ENCODE measurements at places on chromosomes 6 and 20.

DNA sequence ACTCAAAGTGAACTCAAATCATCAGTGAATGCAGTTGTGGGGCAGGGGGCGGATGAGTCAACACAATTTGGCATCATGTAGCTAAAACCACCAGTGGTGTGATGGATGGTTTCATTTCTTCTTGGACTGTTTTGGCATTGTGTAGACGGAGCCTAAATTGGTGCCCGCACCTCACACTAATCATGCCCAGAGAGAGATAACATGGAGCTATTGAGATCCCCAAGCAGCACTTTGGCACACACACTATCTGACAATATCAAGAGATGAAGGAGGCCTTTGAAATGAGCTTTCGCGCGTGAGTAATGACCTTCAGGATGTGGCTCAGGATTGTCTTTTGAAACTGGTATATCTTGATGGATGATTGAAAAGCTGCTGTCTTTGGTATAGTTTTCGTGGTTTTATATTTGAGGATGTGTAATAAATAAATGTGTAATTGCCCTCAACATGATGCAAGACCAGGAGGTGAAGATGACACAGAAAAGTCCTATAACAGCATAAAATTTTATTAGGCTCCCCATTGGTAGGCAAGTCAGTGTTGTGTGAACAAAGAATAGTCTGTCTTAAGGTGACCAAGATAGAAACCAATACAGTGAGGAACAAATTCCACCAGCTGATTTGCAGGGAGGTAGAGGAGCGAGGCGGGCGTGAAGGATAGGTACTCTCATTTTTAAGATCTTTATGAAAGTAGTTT lies 174.2 kb downstream of the TSHZ2 start:
- DNase-seq, result no peak

DNA sequence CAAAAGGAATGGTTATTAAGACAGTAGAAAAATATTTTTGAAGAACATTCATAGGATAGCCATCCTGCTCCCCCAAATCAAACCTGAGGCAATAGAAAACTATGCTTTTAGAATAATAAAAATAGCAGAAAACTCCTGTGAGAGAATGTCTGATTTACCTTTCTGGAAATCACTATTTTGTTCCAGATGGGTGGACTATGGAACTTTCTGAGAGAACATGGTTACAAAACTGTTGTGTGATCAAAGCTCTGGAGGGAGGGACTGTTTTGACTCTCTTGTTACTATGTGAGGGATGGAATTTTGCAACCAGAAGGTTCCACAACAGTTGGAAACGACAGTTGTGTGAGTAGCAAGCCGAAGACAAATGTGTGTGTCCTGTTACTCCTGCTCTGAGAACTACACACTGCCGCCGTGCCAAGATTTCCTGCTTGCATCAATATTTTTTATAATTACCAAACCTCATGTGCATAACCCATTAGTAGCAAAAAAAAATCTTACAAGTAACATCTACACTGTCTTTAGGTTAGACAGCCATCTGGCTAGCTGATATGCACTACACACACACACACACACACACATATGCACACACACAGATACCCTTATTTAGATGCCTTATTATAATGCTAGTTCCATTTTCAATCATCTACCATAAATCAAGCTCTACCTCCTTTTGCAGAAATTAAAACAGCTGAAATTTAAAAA lies 11.0 kb upstream of the HIVEP1 start:
- no peak for DNase-seq

- no peak for DNase-seq
Measured at GRCh38 chr6:84197708-84198107, 29.7 kb downstream of the CEP162 start.

GRCh38 chr20:35312318-35312717 lies 20.1 kb upstream of the FAM83C start:
- no peak for DNase-seq

DNA sequence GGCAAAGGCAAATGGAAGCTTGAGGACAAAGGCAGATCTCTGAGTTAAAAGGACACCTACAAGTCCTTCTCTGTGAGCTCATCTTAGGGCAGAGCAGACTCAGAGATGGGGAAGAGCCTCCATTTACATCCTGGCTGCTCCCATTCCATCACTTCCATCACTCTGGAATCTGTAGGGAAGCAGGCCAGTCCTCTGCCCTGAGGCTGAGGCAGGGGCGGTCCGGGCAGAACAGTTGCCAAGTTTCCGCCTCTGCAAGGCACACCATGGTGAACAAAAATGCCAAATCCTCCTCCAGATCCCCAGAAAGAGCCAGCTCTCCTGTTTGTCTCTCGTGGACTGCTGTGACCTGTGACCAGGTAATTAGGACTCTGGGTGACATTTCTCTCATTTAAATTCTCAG lies 209.6 kb upstream of the SSTR4 start:
- no peak for DNase-seq

DNA sequence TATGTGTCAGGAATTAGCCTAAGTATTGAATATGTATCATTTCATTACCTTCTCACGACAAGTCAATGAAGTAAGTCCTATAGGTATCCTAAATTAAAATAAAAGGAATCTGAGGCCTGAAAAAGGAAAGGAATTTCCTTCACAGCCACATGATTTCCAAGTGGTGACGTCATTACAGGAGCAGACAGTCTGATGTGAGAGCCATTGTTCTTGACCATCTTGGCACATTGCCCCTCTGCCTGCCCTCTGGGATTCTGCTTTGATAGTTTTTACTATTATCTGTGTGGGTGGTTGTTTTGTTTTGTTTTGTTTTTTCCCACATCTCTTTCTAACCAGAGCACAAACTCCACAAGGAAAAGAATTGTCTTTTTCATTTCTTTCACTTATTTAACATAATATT lies 219.8 kb upstream of the UFL1 start:
- DNase-seq, result no peak

DNA sequence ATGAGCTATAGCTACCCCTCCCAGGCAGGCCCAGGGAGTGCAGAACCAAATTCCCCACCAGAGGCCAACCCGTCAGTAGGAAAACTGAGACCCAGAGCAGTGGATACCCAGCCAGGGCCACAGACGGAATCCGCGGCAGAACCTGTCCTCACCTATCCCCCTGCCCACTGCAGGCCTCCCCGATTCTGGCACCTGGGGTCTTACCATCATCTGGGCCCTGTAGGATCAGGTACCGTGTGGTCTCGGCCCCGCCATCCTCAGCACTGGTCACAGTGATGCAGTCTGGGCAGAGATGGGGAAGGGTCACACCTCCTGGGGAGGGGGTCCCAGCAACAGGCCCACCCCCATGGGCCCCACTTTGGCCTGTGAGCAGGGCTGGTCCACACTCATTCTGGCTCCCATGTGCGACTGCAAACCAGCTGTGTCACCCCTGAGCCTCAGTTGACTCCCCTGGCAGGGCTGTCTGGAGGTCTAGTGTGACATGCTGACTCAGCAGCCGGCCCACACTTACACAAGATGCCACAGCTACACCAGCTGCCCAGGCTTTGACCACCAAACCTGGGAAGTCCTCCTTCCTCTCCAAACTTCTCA lies 3.8 kb downstream of the ZNF335 start:
- DNase-seq, result no peak

GRCh38 chr6:169839029-169839481 lies 87.6 kb downstream of the ERMARD start:
- no peak for DNase-seq

DNA sequence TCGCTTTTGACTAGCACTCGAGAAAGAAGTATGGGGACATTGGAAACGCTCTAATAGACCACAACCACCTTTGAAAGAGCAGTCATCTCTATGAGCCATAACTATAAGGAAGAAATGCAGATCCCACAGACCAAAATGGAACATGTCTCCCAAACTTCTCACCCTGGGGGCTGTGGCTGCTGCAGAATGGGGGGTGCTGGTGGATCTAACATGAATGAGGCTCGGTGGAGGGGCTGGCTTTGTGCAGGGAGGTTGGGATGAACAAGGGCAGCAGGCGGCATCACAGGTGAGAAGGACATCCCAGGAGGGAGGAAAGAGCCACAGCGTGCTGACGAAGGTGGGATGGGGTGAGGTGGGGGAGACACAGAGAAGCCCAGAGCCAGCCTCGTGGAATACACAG lies 10.5 kb upstream of the CCR6 start:
- DNase-seq, result no peak

DNA sequence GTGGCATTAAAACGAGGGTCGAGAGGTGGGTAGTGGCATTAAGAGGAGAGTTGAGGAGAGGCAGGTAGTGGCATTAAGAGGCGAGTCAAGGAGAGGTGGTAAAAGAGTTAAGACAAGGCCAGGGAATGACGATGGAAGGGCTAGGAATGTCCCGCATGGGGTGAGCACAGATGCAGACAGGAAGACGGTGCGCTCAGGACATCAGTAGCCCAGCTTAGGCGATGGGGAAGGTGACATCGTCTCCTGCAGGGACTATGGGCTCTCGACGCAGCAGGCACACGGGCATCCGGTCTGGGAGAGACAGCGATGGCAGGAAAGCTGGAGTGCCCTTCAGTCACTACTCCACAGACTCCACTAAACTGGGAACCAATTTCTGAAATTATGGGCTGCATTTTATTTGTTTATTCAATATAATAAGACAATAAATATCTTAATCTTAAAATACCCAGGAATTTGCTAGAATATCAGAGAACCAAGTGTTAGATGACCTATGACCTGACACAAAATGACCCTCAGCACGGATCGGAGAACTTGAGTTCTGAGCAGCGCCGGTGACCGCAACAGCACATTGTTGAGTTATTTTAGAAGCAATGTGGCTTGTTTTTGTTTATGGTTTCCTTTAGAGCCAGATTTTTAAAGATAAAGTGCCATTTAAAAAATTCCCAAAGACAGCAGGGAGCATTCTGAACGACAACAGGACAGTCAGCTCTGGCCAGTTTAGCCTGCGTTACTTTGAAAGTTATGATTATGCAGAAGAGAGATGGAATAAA lies 177.7 kb downstream of the SMOC2 start:
- no peak for DNase-seq

DNA sequence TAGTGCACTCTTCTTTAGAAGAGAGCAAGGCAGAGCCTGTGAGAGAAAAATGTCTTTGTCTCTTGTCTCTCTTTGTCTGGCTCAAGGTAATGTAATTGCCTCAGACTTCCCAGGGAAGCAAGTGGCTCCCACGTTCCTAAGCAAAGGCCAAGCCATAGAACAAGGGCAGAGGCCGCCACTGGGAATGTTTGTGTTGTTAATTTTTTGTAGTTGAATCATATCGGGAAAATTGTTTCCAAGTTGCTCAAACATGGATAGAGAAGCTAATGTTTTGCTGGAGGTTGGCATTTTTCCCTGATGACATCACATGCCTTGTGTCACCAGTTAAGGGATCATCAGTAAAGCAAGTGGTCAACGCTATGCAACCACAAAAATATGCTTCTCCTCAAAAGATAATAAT lies 211.5 kb upstream of the FOXA2 start:
- DNase-seq, result no peak

GRCh38 chr20:23248461-23248882 lies 102.1 kb upstream of the NXT1 start:
- no peak for DNase-seq

- no peak for DNase-seq
Measured at GRCh38 chr20:49682278-49682677, 31.4 kb downstream of the B4GALT5 start.

DNA sequence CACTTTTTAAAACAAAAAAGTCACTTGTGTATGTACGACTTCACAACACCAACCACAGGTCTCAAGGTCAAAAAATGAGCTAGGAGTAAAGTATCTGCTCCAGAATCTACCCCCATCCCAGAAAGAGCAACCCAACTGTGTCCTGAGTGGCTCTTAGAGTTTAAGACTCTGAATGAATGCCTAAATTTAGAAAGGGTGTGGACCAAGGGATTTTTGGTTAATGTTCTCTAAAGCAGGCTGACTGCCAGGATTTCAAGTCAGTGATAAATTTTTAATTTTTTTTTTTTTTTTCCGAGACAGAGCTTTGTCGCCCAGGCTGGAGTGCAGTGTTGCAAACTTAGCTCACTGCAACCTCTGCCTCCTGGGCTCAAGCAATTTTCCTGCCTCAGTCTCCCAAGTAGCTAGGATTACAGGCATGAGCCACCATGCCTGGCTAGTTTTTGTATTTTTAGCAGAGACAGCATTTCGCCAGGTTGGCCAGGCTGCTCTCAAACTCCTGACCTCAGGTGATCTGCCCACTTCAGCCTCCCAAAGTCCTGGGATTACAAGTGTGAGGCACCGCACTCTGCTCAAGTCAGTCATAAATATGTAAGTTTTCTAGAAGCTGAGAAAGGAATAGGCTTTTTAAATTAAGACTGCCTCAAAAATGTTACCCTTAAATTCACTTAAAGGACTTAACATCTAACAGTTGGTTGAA lies 20.2 kb downstream of the STAU1 start:
- DNase-seq, result no peak

GRCh38 chr6:6003621-6004366 lies 2.9 kb downstream of the NRN1 start:
- no peak for DNase-seq

All from AML-193 (cell line).